ENCODE measurements at places on chromosomes 7 and 10. TPM values are rescaled to one million over a fixed set of nuclear protein-coding genes. Genes with fewer than 3 reads are reported as not detected.

GRCh38 chr10:79982362-79982800, 33.5 kb upstream of the SFTPD start:
- no peak for DNase-seq

- DNase-seq = no peak
Observed at GRCh38 chr10:31773749-31774298, 154.8 kb downstream of the ARHGAP12 start.

GRCh38 chr7:10300577-10300976, 673.1 kb upstream of the PHF14 start:
- DNase-seq = no peak

DNA sequence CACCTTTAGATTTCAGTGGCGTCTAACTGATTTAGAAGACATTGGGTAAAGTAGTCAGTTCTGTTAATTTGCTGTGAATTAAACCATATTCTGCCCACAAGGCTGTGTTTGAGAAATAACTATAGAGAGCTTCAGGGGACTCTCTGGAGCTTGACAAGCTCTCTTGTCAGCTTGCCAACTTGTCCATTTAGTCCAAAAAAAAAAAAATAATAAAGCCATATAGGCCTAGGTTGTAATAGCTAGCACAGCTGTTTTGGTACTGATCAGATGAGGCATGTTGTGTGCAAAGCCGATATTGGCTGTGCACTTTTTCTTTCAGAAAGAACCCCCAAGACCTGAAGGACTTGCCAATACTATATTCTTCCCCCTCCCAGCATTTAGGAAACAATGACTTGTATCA, 20.2 kb upstream of the ZNF282 start:
- DNase-seq = no peak

DNA sequence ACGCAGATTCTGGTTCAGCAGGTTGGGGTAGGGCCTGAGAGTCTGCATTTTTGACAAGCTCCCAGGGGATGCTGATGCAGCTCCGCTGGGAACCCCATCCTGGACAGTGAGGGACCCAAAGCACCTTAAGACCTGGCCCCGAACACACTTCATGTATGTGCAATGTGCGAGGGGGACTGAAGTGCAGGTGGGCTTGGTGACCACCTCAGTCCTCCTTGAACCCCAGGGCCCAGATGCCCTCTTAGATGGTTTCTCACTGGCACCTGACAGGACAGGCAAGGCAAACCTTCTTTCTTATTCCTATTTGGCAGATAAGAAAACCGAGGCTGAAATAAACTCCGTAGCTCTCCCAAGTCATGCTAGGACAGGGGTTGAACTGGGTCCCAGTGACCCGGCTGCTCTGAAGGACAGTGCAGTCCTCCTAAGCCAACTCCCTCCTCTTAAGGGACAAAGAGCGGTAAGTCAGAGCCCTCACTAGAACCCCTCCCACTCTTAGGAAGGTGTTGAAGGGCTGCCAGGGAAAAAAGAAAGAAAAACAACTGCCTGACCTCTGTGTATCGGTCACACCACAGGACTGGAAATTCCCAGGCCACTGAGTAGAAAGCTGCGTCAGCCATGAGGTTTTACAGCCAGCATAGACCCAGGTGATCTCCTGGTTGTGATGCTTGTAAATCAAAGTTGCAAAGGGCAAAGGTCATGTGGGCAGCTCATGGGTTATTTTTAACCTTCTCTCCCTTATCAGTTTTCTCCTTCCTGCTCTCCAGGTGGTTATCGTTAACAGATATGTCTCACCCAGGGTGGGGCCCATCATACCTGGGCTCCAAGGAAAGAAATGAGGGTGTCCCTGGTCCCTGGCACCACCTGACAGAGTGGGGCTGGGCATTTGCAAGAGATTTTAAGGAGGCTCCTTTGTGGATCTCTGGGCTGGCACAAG, 90.9 kb upstream of the SMNDC1 start:
- DNase-seq = peak; percentile 87

- DNase-seq = no peak
Observed at GRCh38 chr7:71457846-71458590, 326.1 kb downstream of the GALNT17 start.

- no peak for DNase-seq
Observed at GRCh38 chr7:130912082-130912861, 178.3 kb upstream of the KLF14 start.

ARHGEF5 gene
- 45.8 TPM for total RNA-seq

CACNB2 gene
- total RNA-seq = 8.4 TPM
